Spinal cord (tissue), 10 donors: ENCODE measurements at places on chromosomes 3 and 15. TPM values are rescaled to one million over a fixed set of nuclear protein-coding genes. Genes with fewer than 3 reads are reported as not detected.

NR1I2 gene
- total RNA-seq: 0.50 TPM

STAC gene
- 4.5 TPM for total RNA-seq

IFRD2 gene
- total RNA-seq: 15.0 TPM

GNAT1 gene
- not detected for total RNA-seq

SLC27A2 gene
- 2.7 TPM for total RNA-seq

OR5K2 gene
- total RNA-seq: not detected

NEIL1 gene
- total RNA-seq: 41.3 TPM

GRAMD1C gene
- total RNA-seq: 17.7 TPM

ZCWPW2 gene
- total RNA-seq: 2.1 TPM

GOLGA6A gene
- 0.28 TPM for total RNA-seq
